ENCODE measurements at places on chromosomes 5 and 9.

DNA sequence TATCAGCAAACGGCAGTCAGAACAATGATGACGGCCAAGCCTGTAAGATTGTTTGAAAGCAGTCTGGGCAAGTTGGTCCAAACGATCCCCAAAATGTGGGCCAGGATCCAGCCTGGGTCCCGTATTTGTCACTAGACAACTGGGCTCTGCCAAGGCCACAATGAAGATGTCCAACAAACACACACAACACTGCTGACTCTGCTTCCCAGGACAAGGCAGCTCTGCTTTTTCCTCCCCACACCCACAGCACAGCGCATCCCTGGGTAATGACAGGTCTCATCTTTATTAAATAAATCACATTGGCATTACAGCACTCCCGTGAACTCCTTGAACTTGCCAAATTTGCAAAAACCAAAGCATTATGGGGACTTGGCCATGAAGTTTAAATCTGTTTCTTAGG, 424.1 kb upstream of the ACTBL2 start:
- no peak for DNase-seq

DNA sequence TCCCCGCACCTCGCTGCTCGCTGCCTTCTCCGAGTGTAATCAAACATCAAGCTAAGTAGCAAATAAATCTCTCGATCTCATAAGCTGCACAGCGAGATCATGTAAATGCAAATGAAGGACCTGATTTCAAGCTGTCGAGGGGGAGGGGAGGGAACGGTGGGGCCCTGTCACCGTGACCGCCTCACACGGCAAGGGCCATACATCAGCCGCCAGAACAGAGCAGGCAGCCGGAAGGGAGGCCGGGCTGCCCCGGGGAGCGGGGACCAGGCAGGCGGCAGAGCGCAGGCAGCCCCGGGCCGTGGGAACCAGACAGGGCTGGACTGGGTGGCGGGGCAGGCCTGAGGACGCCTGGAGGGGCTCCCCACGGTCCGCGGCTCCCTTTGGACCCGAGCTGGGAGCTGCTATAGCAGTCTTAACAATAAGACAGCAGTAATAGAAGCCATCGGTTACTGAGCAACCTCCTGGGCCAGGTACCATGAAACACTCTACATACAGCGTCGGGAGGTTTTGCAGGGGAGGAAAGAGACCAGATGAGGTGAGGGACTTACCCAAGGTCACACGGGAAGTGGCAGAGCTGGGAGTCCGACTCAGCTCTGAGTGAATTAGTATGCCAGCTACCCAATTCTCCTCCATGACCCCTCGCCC, 76.8 kb downstream of the CFAP77 start:
- no peak for DNase-seq

DNA sequence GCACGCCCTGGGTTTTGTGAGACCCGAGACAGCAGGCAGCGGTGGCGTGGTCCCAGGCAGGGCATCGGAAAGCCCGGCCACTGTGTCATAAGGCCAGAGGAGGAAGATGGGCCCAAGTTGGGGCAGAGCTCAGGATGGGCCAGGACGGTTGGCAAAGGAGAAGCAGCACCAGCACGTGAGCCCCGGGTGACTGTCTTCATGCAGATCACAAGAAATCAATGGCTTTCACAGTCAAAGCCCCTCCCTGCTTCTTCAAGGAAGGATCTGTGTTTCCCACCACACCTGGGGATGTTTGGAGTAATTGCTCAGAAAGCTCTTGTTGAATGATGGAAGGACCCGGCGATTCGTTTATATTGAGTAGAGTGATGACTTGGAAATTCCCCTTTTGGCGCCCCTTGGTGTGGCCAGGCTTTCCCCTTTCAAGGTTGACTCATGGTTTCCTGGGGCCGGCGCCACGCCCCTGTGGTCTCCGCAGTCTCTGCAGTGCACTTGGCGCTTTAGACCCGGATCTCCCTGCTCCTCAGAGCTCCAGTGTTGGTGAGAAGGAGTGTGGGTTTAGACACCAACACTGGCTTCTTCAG, 52.1 kb downstream of the IL31RA start:
- DNase-seq = peak; percentile 83

DNA sequence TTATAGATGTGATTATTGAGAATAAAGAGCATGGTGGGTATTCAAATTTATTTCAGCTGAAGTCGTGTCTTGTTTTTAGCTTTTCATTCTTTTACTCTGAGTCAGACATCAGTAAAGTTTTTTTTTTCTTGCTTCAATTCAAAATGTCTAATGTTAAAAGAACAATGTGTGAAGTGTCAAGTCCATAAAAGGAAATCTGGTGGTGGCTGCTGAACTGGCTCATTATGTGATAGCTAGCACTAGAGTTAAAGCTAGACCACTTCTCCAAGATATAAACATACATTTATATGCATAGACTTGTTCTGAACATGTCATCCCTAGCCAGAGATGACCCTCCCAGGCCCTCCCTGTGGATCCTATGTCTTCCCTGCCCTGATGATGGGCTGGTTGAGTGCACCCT, 338.3 kb downstream of the RAB3C start:
- DNase-seq = peak; percentile 33

DNA sequence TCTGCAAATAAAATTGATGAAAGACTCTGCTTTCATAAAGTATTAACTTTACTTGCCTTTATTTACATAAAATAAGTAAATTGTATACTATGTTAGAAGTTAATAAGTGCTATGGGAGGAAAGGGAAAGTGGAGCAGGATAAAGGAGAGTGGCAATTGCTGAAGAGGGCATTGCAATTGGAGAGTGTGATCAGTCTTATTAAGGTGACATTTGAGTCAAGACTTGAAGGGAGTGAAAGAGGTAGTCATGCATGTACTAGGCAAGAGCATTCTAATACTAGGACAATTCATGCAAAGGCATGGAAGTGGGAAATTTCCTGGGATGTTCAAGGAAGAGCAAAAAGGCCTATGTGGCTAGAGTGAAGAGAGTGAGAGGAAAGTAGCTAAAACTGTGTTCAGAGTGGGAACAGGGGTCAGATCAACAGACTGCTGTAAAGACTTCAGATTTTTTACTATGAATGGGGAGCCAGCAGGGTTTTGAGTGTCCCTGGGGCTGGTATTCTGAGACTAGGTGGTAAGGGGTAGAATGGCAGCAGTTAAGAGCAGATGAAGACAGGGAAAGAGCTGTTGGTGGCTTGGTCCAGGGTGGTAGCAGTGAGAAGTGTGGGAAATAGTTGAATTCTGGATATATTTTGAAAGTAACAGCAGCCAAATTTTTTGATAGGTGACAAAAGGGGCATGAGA, 182.3 kb upstream of the RIOK2 start:
- DNase-seq = no peak

DNA sequence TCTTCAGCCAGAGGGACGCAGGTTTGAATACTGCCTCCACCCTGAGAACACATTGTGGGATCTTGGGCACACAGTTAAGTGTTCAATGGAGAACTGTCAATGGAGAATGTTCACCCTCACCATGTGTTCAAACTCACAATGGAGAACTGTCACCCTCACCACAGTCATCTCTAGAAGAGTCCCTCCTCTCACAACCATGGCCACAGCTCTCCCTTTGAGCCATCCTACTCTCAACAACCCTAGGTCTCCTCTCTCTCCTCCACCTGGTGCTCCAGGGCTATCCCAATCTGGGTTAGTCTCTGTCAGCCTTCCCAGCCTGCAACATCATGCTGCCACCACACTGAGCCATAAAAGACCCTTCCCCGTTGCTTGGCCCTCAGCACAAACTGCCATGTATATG, 36.3 kb upstream of the HAND1 start:
- DNase-seq = no peak

DNA sequence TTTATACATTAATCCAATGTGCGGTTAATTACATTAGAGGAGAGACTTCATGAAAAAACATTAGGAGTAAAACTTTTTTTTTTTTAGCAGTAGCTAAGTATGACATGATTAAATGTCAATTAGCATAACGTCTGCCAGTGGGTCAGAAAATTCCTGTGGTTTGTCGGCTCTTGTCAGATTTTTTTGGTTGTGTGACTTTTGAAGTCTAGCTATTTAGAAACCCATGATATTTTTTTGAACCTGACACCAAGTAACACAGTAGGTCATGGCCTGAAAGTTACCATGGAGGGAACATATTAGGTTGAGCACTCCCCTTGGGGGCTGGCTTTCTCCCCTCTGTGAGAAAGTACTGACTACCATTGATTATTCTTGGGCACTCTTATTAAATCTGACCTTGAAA, 84.8 kb upstream of the ALDH1A1 start:
- peak; percentile 52 for DNase-seq

GRCh38 chr9:119343059-119343990, 25.9 kb downstream of the BRINP1 start:
- no peak for DNase-seq

- DNase-seq = no peak
These were observed 2.4 kb upstream of the DOK3 start for GRCh38 chr5:177511796-177512675.
